SW480 (cell line): ENCODE measurements at places on chromosomes 2 and 18.
A peak's percentile ranks its signal among the peaks of the same experiment; 100 is the strongest.

GRCh38 chr2:58916063-58916462 lies 674.9 kb upstream of the FANCL start:
- no peak for DNase-seq

DNA sequence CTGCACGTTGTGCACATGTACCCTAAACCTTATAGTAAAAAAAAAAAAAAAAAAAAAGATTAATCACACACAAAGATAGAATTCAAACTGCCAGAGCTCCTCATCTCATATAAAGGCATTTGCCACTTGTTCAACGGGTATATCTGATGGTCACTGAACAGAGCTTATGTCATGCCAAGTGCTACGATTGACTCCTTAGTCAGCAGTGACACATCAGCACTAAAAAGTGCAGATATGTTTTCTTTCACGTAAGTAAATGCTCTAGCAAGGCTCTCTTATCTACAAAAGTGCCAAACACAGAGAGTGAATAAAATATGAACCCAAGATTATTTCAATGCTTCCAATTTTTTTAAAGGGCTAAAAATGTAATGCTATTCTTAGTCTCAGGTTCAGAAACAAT lies 1.1 kb downstream of the LMAN1 start:
- DNase-seq: peak; percentile 8

DNA sequence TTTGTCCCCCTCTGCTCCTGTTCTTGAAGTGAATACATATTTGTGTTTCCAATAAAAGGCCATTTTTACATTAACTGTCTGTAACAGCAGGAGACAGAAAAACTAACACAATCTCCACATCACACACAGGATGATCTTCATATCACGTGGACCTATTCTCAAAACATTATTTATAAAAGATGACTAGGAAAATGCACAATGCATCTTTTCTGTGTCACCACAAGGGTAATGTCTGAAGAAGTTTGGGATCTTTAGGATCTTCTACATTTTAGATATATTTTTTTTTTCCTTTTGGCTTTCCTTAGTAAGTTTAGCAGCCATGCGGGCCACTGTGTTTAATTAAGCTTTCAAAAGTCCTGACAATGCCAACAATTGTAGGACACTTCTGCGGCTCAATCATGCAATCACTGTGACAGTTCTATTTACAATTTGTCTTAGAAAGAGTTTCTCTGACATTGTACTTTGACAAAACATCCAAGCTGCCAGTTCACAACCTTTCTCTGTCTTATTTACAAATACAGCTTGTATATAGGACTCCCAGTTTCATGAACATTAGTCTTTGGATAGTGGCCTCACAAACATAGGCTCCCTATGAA lies 12.3 kb downstream of the BCL11A start:
- no peak for DNase-seq

- peak; percentile 11 for DNase-seq
These were observed 89.8 kb downstream of the CABYR start for GRCh38 chr18:24228667-24229041.

DNA sequence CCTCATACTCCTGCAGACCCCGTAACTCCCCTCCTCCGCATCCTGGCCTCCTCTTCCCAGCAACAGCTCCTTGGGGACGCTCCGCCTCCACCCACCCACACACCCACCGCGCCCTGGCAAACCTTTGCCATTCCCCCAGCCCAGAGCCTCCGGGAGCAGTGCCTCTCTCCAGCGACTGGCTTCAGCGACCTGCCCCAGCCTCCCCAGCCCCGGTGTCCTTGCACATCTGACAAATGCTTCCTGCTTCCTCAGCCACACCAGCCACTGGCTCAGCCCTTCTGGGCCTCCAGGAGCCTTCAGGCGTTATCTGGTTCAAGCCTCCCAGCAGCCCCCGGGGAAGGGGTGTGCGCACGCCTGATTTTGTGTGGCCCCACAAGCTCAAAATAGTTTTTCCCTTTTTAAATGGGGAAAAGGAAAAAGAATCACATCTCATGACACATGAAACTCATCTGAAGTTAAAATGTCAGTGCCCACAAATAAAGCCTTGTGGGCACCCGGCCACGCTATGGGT lies 14.2 kb downstream of the ESPNL start:
- DNase-seq: no peak

GRCh38 chr2:238865015-238865719 lies 17.3 kb downstream of the TWIST2 start:
- DNase-seq: no peak

GRCh38 chr2:42602876-42603219 lies 34.4 kb downstream of the MTA3 start:
- no peak for DNase-seq

GRCh38 chr2:39932198-39932597 lies 153.1 kb upstream of the THUMPD2 start:
- DNase-seq: no peak

DNA sequence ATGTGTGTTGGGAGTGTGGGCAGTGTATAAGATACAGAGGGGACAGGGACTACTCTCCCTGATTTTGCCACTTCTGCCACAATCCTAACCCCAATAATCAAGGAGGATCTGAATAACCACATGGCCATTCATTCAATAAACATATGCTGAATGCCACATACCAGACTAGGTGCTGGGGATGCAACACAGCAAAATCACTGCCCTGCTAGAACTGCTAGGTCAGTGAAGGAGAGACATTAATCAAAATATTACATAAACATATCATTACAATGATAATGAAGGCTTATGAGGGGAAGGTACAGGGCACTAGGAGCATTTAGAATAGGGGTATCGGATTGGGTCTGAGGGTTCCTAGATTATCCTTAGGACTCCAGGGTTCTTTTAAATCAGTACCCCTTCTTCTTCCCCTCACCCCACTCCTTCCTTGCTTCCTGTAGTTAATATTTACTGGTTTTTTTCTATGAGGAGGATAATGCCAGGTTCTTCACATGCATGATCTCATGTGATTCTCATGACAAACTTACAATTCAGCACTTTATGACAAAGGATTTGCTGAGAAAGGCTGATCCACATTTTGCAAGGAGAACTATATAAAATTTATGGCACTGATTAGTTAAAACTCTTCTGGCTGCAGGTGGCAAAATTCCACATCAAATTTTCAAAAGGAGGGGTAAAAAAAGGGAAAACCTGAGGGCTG lies 56.4 kb upstream of the PCBP1 start:
- no peak for DNase-seq

DNA sequence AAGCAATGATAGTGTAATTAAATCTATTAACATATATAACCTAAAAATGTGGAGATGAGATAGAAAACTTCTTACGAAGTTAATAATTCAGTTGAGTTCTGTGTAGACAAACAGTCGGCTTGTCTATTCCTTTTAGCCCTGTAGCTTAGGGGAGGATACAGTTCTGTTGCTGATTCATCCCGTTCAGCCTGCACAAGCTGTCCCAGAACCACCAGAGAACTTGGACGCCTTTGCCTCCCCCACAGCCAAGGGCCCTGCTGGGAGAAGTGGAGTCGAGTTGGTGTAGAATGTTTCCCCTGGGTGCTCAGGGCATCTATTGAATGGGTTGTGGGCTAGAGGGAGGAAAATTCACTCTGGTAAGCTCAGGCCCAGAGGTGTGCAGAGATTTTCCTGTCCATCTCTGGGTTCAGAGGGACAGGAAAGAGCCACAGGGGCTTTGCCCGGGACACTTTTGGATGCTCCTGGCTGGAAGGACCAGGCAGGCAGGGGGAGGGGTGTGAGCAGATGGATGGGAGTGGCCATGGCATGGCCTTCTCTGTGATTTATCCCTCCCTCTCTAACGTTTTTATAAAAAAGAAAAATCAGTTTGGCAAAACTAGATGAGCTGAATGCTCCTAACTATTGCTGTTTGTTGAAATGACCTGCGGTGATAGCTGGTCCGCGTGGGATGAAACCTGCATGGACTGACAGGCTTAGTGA lies 42.8 kb upstream of the GALR1 start:
- no peak for DNase-seq
